MM.1S (cell line): ENCODE measurements at places on chromosomes 3 and 15.
A peak's percentile ranks its signal among the peaks of the same experiment; 100 is the strongest.

GRCh38 chr15:39583596-39584265 lies 2.9 kb downstream of the THBS1 start:
- no peak overlapping the region for H3K27ac ChIP-seq
- DNase-seq: peak; percentile 14
- peaks cover 8% of the 10 kb centered on the region; the same call in 1 of the 2 replicates for H3K27me3 ChIP-seq
- H3K4me3 ChIP-seq: no peak overlapping the region
- no peaks in the 10 kb centered on the region for H3K36me3 ChIP-seq

DNA sequence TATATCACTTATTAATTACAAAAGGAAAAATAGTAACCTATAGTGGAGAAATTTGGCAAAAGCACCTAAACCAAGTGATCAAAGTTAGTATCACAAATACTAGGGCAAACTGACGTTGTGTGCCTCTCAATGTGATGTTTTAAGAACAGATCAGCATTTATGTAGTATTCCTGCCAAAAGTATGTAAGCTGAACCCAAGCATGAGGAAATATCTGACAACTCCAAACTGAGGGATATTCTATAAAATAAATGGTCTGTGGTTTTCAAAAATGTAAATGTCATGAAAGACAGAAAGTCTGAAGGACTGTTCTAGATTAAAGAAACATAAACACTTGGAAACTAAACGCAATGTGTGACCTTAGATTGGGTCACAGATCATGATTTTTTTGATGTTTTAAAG lies 34.3 kb upstream of the PIK3CA start:
- no peaks in the 10 kb centered on the region for H3K27me3 ChIP-seq
- no peak overlapping the region for H3K27ac ChIP-seq
- no peaks in the 10 kb centered on the region for H3K36me3 ChIP-seq
- H3K4me1 ChIP-seq: no peaks in the 10 kb centered on the region

DNA sequence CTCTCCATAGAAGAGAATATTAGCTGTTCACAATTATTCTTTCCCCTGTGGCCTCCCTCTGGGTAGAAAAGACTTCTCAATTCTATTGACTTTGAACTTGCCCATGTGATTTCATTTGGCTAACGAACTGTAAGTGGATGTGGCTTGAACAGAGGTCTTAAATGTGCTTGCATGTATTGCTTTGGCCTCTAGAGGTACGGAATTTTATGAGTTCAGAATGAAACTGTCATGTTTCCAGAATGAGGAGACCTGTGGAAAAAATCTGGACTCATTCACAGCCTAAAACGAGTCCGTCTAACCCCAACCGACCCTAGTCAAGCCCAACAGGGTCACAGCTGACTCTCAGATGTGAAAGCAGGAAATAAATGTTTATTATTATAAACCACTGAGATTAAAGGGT lies 596.7 kb upstream of the UBE2E2 start:
- no peaks in the 10 kb centered on the region for H3K4me1 ChIP-seq
- no peak overlapping the region for H3K4me3 ChIP-seq
- no peaks in the 10 kb centered on the region for H3K36me3 ChIP-seq
- DNase-seq: no peak
- H3K27ac ChIP-seq: no peak overlapping the region
- H3K27me3 ChIP-seq: no peaks in the 10 kb centered on the region

DNA sequence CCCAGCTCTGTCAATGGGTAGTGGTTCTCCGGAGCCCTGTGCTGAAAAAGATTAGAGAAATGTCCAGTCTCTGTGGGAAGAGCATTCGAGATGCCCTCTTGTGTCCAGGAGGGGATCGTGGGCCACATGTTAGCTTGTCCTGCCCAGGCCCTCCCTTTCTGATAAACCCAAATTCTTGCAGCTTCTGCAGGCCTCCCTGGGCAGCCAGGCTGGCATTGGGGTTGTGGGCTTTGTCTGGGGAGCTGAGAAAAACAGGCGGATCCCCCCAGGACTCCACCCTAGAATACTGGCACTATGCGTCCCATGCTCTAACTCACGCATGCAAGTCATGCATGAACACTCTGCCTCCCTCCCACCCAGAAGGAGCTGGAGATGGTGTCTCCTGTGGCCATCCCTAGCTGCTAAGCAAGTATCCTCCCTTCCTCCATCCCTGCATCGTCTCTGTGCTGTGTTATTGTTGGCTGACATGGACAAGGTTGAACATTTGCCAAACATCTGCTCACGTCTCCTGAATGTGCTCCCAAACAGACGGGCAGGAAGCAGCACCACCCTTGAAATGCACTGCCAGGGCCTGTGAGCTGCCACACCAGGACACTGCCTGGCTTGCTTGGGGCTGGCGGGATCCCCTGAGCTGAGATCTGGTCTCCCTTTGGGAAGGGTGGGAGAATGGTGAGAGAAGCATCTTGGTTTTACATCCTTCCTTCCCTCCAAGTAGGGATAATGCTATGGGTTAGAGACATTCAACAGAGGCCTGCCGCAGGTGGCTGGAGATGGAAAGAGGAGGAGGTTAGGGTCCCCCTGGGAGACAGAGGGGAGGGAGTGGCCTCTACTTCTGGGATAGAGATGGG lies 26.5 kb downstream of the CFAP161 start:
- H3K27ac ChIP-seq: peak overlapping the region; percentile 1; the same call in 1 of the 2 replicates
- H3K27me3 ChIP-seq: no peaks in the 10 kb centered on the region
- no peak for DNase-seq
- H3K4me3 ChIP-seq: no peak overlapping the region
- peaks cover 26% of the 10 kb centered on the region for H3K4me1 ChIP-seq
- no peaks in the 10 kb centered on the region for H3K36me3 ChIP-seq

DNA sequence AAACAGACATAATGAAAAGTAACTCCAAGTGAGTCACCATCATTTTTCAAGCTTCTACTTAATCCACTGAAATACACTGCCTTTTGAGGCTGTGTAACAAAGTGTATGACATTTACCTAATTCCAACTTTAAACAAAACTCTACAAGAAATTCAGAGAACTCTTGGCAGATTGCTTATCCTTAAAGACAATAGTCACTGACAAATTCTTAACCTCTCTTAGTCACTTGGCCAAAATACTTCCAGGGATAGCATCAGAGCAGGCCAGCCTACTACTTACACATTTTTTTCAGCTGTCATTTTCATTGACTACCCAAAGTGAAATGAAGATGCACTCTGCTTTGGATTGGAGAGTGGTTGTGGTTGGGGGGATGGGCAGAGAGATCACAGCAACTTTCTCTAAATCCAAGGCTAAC lies 3.6 kb downstream of the WWTR1 start:
- no peaks in the 10 kb centered on the region for H3K27me3 ChIP-seq
- H3K4me1 ChIP-seq: peaks cover 5% of the 10 kb centered on the region
- no peaks in the 10 kb centered on the region for H3K36me3 ChIP-seq
- H3K27ac ChIP-seq: no peak overlapping the region
- DNase-seq: no peak
- no peak overlapping the region for H3K4me3 ChIP-seq
